ENCODE measurements at places on chromosomes 1 and 21.

DNA sequence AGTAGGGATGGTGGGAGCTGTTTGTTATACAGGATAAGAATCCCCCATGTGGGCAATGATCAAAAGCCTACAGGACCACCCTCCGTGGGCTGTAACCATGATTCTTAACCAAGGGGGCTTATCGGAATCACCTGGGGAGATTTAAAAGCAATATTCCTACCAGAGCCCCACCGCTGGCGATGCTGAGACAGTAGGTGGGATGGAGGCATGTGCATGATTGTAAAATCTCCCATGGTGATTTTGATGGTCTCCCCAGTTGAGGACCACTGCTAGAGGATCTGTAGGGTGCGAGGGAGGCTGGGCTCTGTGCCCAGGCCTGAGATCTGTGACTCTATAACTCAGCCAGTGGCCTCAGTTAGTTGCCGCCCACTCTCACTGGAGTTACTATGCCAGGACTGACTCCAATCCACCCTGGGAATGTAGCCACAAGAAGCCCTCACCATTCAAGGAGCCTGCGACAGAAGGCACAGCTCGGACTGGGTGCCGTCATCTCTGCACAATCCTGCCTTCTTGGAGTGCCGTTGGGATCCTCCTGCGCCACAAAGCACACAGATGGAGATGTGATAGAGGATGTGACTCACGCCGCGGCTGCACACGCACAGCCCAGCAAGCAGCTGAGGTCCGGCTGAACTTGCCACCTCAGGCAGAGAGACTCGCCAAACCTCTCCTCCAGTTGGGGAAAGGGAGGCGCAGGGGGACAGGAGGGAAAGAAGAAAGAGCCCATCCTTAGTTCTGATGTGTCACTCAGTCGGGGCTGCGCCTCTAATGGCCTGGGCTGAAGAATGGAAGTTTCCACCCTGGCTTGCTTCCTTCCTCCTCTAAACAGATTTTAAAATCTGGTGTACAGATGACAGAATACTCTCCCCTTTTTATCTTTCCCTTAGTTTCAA, 26.5 kb downstream of the AKNAD1 start:
- no peak for DNase-seq

DNA sequence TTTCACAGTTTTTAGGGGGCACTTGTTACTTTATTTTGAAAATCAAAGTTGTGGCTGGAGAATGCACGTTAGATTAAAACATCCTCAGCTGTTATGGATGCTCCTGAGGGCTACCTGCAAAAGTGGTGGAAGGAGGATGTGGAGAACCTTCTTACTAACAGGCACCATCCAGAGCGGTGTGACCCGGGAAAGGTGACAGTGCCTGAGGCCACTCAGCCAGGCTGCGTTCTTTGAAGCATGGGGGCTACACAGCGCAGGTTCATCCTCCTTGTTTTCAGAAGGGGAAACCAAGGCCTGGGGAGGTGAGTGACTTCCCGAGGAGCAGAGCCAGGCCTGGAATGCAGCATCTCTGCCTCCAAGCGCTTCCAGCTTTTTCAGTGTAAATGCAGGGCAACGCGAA, 24.0 kb downstream of the DMRTB1 start:
- no peak for DNase-seq

DNA sequence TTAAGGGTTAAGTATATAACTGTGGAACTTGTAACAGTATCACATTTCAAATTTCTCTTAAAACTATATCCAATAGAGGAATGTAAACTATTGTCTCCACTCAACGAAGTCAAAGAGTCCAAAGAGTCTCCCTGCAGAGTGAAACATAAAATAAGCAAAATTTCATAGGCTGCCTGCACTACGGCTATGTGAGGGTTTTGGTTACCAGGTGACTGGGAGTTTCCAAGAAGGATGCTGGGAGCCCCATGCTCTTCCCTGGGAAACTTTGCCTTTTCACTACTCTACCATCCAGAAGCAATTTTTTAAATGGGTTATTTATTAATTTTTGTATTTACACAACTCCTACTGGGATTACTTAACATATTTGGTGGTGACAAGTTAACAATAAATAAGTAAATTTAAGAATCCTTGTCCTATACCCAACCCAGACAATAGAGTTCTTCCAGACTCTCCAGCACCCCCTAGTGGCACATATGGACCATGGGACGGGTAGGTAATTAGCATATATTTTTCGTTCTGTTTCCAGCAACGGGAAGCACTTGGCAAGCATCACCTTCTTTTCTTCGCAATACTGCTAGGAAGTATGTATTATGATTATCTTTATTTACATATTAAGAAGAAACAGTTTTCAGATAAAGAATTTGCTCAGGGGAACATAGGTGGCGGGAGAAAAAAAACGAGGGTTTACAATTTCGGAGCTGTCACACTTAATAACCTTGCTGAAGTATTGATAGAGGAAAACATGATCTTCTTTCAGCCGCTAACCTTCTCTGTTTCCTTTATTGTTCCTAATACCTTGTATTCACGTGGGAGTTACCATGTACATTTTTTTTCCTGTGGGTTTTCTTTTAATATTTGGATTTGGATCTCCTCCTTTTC, 3.5 kb downstream of the FMO2 start:
- peak; percentile 10 for DNase-seq

GRCh38 chr1:5622412-5622811, 369.8 kb downstream of the NPHP4 start:
- DNase-seq = no peak

All from stimulated activated CD8-positive, alpha-beta memory T cell treated with anti-CD3 and anti-CD28 coated beads, Interleukin-7, amount 100 ng/mL, for 24 hours (primary cell).